ENCODE measurements at places on chromosomes 4 and X. TPM values are rescaled to one million over a fixed set of nuclear protein-coding genes. Genes with fewer than 3 reads are reported as not detected.

GRCh38 chr4:153428941-153429475, 37.2 kb upstream of the TMEM131L start:
- DNase-seq: no peak

The CHRDL1 gene
- total RNA-seq: 0.09 TPM

The CT83 gene
- total RNA-seq: not detected

GRCh38 chrX:3532581-3533085, 180.8 kb downstream of the PRKX start:
- DNase-seq: no peak

- DNase-seq: no peak
Measured at GRCh38 chrX:104968241-104968640, 252.3 kb downstream of the TEX13A start.

The UBQLN2 gene
- 57.7 TPM for total RNA-seq

DNA sequence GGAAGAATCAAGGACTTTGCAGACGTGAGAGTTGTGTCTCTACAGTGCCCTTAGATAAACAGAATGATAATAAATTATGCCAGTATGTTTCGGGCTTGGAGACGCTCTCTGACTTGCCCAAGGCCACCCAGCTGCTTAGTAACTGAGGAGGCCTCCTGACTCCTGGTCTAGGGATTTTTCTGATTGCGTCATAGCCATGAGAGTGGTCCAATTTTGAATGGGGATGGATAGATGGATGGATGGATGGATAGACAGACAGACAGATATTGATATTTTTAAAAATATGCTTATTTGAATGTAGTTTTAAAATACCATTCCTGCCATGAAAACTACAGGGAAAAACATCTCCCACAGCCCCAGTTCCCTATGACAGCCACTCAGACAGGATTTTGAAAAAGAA, 15.5 kb downstream of the ARHGAP36 start:
- no peak for DNase-seq

DNA sequence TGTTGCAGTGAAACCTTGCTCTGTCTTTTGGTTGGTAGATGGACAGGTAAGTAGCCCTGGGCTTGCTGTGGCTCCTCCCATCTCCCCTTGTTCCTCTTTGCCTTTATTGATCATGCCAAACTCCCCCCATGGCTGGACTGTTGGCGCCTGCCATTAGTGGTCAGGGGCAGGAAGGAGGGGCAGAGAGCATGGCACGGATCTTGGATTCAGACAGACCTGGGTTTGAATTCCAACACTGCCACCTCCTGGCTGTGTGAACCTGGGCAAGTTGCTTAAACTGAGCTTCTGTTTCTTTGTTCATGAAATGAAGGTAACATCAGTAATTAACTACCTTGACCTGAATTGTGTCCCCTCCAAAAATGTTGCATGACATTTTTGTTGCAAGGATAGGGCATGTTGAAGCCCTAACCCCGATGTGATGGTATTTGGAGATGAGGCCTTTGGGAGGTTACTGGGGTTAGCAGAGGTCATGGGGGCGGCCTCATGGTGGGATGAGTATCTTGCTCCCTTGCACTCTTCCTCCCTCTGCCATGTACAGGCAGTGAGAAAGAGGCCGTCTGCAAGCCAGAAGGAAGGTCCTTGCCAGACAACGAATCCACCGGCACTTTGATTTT, 6.0 kb downstream of the SLC2A9 start:
- DNase-seq: no peak

GRCh38 chrX:151675121-151675746, 20.0 kb upstream of the PRRG3 start:
- DNase-seq: no peak

DNA sequence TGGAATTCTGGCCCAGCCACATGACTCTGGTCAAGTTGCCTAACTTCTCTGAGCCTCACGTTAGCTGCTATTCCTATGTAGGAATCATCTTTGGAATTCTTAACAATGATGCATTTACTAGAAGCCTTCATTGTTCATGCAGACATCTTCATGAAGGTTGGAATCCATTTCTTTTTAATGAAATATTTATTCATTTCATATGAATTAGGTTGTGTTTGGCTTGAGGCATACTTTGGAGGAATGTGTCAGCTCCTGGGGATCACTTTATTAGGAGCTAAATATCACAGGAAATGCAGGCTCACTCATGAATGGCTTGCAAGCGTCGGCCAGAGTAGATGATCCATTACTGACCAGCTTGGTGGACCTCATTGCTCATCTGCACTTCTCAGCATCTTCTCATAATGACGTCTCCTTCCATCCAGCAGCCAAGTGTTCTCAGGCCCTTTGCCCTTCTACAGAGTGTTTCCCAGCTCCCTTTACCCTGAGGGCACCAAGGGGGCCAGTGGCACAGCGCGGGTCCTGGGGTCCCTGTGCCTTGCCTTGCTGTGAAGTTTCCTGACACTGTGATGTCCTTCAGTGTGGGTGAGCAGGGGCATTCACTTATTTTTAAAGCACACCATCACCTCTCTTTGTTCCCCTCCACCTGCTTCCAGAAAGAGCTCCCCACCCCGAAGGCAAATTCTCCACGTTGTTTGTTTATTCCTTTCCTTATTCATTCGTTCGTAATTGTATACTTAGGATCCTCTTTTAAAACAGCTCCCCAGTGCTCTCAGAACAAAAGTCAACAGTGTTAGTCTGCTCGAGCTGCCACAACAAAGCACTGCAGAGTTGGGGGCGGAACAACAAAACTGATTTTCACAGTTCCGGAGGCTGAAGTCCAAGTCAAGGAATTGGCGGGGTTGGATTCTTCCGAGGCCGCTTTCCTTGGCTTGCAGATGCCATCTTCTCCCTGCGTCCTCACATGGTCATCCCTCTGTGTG, 106.8 kb downstream of the STK32B start:
- no peak for DNase-seq

The HERC6 gene
- total RNA-seq: 25.2 TPM

The SMR3B gene
- total RNA-seq: not detected

The SETD7 gene
- 17.5 TPM for total RNA-seq

The GPC4 gene
- 0.13 TPM for total RNA-seq

The TLR8 gene
- total RNA-seq: not detected

DNA sequence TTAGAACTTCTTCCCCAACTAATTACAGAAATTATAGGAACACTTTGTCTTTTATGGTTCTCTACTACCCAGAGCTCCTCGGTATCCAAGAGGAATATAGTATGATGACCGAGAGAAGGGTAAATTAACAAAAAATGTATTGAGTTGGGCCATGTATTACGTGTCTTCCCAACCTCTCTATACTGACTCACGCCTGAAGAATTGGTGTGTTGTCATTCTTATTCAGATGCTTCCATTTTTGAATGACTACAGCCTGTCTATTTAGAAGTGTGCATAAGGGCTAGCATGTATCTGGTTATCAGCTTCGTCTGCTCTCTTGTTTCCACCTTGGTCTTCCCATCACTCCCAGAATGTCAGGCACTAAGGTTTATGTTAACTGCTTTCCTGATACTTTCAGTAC, 24.5 kb upstream of the SCD5 start:
- no peak for DNase-seq

The SLC10A4 gene
- not detected for total RNA-seq

- no peak for DNase-seq
Measured at GRCh38 chr4:48698029-48698971, 81.8 kb downstream of the FRYL start.

DNA sequence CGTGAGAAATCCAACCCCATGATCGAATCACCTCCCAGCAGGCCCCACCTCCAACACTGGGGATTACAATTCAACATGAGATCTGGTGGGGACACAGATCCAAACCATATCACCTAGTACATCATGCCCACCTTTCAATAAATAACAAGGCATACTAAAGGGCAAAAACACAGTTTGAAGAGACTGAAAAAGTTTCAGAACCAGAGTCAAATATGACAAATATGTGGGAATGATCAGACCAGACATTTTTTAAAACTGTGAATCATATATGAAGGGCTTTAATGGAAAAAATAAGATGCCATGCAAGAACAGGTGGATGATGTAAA, 167.3 kb downstream of the CAMK2D start:
- DNase-seq: no peak

DNA sequence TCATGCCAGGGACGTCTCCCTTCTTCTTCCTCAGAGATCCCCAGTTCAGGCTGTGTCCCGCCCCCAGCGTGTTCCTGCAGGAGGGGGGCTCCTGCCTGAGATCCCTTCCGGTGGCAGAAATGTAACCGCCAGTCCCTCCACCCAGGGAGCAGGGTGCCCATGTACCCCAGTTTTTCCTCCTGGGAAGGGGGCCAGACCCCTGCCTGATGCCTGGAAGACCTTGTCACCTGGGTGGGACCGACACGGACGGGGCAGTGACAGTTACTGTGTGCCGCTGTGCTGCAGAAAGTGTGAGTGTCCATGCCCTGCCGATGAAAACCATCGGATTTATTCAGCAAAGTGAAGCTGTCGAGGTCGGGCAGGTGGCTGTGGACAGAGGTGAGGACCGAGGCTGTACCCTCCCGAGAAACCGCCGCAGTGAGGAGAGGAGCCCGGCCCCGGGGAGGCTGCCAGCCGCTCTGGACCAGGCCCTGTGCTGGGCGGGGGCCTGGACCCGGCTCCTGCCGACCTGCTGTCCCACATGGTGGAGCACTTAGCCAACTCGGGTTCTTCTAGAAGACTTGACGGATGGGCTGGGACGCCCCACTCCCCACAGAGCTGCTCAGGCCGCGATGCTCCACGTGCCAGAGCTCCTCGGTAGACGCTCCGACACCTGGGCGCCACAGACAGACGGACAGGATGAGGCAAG, 36.7 kb upstream of the HMX1 start:
- no peak for DNase-seq

- no peak for DNase-seq
Measured at GRCh38 chrX:38857736-38858523, 56.7 kb downstream of the MID1IP1 start.

DNA sequence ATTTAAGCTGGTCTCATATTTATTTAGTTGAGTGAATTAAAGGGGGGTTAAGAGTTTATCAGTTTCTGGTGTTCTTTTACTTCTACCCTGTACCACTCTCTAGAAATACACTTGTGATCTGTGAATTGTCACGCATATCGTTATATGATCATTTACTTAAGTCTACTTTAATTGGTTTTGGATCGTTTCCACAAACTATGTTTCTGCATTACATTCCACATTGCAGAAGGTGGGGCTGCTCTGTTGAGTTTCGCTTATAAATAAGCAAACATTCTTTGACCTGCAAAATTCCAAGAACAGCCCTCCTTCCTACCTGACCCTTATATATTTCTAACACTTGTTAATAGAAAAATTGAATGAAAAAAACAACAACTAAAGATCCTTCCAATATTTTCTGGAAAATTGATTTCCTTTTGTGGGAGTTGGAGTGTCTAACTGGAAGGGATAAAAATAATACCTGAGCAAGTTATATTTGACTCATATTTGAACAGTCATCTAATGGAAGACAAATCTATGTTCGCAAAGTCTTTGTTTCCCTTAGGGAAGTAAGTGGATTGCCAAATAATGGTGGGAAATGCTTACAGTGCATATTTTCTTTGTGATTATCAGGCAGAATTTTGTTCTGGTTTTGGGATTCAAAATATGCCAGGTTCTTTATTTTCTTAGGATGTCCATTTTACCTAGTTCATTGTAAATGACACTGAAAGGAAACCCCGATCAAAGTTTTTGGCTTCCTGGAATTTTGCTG, 152.7 kb downstream of the RELL1 start:
- DNase-seq: no peak

DNA sequence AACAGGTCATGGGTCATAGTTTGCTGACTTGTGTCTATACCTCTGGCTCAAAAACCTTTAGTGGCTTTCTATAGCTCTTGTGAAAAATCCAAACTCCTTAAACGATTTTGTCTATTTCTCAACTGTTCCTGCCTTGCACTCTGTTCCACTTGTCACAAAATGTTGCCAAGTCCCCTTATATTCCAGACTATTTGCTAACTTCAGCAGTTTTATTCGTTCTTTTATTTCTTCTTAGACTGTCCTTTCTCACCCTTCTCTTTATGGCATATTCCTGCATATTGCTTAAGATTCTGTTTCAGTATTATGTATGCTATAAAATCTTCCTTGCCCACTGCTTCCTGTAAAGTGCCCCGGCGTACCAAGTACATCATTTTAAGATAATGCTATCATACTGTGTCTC, 80.8 kb downstream of the RAB28 start:
- DNase-seq: no peak

DNA sequence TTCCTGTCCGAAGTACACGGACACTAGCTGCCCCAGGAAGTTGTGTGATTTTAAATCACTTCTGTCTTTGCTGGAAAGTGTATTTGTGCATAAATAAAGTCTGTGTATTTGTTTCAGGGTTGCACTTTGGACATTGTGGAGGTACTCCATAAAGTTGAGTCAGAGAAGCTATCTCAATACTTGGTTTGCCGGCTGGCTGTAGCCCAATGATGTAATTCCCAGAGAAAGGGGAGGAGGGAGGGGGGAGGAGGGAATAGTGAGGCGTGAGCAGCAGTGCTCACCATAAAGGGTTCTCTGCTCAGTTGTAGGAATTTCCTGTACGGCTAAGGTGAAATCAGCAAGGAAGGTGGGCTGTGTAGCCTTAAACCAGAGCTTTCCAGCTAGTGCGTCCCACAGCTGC, 7.5 kb downstream of the APEX2 start:
- no peak for DNase-seq

- no peak for DNase-seq
Measured at GRCh38 chr4:85798012-85798770, 323.2 kb downstream of the ARHGAP24 start.

- DNase-seq: no peak
Measured at GRCh38 chrX:66731398-66731797, 92.5 kb upstream of the EDA2R start.

DNA sequence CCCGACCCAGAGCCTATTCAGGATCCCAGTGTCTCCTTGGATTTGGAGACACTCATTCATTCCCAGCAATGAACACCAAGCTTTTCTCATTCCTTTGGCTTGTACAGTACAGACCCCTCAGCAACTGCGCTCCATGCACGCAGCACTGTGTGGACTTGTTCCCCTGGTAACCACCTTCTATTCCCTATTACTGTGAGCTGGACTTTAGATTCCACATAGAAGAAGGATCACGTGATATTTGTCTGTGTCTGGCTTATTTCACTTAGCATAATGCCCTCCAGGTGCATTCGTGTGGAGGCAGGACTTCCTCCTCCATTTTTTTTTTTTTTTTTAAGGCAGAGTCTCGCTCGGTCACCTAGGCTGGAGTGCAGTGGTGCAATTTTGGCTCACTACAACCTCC, 106.4 kb downstream of the PHKA2 start:
- no peak for DNase-seq

GRCh38 chrX:85836868-85837267, 210.5 kb downstream of the CHM start:
- DNase-seq: no peak

GRCh38 chr4:78337244-78338020, 214.1 kb upstream of the ANXA3 start:
- no peak for DNase-seq
